ENCODE measurements at places on chromosomes 11 and 22.
A peak's percentile ranks its signal among the peaks of the same experiment; 100 is the strongest.

DNA sequence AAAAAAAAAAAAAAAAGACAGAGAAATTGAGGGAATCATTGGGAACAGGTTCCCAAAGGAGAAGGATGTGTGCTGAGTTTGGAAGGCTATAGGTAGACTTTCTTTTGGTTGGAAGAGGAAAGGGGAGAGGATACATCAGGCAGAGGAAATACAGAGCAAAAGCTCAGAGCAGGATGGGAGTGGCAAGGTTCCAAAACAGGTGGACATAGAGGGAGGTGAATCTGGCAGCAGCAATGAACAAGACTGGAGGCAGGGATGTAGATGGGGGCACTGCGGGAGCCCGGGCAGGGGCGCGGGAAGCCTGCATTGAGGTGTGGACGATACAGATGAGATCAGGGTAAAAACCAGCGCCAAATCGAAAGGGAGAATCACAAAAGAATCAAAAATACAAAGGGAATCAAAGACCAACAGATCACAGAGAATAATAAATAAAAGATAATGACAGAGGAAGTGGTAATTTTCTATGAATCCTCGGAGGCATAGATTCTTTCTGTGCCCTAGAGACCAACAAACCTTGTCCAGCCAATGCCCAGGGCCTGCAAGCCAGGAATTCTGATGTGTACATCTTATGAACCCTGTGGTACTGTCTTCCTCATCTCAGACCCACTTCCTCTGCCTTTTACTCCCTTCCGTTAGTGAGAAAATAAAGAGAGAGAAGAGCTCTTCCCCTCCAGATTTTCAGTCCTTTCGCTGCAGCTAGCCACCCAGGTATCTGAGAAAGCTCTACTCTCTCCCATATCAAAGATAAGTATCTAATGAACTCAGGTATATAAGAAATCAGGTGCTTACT is 70.3 kb downstream of the SLC1A2 start:
- DNase-seq = no peak

DNA sequence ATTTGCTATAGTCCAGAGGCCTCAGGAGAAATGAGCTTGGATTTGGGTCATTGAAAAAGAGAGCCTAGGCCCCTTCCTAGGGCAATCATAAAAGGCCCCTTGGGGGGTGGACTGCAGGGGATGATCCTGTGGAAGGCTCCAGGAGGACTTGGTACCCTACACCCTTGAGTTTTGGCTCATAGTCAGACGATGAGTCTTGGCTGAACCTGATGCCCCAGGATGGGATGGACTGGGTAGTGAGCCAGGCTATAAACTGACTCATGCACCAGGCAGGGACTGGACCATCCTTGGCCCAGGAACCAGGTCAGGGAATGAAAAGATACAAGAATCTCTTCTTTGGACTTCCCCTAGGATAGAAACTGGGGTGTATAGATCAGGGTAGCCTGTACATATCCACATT is 54.2 kb downstream of the NAV2 start:
- DNase-seq = no peak

DNA sequence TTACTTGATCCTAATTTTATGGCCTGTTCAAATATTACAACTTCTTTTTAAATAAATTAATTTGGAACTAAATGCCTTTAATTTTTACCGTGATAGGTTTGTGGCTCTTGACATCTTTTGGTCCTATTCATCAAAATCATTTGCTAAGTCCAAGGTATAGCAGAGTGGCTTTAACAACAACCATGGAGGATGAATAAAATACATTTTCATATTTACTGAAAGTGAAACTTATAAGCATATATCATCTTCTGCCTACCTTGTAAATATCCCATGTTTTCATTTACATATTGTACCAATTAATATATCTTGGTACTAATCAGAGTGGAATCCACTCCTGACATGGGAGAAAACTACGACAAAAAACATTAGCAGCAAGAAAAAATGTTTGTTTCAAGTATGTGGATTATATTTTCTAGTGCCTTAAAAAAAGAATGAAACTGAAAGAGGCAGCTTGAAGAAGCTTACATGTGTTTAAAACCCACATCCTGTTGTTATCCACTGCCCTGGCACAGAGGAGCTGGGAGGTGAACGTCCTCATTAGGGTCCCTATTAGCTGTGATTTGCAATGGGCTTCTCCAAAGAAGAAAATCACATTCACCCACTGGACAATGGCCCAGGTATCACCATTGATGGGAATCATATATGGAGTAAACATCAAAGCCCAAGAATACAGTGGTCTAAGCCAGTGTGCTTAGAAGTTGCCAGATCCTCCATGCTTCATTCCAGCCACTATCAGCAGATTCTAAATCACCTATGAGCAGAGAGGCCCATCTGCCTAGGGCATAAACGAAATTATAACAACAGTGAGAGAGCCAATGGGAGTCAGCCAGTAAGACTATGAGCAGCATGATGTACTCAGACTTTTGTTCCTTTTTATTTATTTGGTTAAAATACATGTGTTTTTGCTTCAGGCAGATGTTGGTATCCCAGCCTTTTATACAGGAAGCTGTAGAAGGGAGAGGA is 84.7 kb downstream of the MAML2 start:
- no peak for DNase-seq

DNA sequence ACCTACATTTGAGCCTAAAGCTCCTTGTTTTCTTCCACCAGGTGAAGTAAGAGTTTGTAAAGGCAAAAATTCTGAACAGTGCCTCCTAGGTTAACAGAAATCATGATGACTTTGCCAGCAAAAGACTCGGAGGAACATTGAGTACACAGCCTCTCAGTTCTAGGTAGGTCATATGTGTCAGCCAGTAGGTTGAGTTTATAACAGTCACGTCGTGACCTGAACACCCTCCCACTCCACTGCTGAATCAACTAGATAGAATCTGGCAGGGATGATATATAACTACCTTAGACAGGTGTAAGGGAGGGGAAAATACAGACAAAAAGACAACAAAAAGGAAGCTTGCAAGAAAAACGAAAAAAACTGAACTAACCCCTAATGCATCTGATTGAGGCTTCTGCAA is 12.8 kb upstream of the ASPHD2 start:
- no peak for DNase-seq

DNA sequence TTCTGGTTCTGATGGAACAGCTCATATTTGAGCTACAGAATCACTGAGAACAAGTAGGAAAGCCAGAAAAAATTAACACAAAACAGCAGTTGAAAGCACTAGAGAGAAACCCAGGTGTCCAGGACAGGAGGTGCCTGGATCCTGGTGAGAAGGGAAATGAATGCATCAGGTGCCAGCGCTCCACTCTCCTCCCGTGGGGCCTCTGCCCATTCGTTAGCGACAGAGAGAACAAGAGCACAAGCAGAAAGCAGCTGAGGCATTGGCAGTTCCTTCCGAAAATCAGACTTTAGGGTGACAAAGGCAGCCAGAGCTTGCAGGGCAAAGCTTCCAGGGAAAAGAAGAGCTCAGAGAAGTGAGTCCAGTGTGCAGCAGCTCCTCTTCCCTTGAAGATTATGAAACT is 20.0 kb upstream of the KRTAP5-7 start:
- peak; percentile 22 for DNase-seq

- DNase-seq = no peak
Measured at GRCh38 chr11:1913271-1914060, 6.0 kb upstream of the TNNT3 start.

DNA sequence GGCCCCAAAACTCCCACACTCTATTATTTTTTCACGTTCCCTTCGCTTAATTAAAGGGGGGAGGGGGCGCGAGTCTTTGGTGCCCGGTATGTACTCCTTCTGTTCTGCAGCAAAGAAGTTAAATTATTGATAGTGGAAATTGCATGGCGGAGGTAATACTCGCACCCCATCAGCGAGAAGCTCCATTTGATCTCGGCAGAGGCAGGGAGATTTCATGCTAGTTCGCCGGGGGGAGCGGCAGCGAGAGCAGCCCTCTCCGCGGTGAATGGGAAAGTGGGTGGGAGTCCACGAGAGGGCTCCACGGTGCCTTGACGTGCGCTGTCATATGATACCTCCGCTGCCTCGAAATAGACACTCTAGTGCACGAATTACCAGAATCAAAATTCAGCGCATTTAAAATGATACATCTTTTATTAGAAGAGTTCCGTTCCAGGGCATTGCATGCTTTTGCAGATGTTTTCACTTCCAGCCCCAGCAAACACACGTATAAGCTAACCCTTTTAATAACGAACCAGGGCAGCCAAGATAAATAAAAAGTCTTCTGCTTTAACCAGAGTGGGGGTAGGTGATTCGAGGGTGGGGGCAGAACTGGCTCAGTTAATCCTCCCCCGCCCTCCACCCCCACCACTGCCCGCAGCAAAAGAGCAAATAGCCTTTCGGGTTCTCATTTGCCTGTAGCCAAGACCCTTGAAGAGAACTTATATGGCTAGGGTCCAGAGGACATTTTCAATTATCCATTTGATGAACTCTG is 1.3 kb upstream of the BDNF start:
- no peak for DNase-seq

DNA sequence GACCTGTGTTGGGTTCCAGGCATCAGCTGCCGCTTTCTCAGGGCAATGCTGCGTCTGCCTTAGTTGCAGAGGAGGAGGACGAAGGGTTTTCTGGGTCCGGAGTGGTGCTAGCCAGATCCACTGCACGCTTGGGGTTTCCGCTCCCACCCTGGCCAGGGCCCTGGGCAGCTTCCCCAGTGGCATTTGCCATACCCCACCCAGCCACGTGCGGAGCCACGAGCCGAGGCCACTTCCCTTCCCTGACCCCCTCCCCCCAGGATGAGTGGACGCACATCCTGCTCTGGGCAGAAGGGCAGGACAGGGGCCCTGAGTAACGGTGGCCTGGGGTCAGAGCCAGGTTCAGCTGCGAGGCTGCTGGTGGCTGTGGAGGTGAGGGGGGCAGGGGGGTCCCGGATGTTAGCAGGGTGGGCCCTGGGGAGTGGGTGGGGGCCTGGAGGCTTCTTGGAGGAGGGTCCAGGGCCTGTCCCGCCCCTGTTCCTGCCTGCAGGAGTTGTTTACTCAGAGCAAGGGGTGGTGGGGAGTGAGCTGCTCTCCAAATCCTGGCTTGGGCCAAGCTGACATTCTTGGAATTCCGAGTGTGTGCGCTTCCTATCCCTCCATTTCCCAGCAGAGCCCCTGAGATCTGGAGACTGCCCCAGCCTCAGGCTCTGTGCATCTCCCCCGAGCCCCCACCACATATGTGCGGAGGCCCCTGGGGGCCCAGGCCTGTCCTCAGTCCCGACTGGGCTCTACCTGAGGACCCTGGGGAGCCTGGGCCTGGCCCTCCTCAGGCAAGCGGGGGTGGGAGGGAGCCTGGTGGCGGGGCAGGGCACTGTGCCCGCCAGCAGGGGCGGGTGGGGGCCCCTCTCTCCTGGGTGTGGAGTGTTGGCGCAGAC is 1.4 kb downstream of the TSPAN4 start:
- peak; percentile 96 for DNase-seq

- DNase-seq = no peak
Measured at GRCh38 chr11:45772986-45773785, 31.8 kb upstream of the SLC35C1 start.

DNA sequence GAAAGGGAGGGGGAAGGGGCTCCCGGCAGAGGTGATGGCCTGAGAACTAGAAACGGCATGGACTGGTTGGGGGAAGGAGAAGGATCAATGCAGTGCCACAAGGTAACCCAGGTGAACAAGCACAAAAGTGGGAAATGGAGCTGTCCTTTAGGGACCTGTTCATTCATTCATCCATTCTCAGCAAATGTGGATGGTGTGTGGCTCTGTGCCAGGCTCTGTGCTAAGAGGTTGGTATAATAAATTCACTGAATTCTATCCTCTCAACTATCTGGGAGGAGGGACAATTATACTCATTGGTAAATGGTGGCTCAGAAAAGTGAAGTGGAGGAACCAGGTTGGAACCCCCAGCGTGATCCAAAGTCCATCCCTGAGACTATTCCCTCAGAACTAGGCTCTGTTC is 18.6 kb upstream of the ARAP1 start:
- DNase-seq = no peak

DNA sequence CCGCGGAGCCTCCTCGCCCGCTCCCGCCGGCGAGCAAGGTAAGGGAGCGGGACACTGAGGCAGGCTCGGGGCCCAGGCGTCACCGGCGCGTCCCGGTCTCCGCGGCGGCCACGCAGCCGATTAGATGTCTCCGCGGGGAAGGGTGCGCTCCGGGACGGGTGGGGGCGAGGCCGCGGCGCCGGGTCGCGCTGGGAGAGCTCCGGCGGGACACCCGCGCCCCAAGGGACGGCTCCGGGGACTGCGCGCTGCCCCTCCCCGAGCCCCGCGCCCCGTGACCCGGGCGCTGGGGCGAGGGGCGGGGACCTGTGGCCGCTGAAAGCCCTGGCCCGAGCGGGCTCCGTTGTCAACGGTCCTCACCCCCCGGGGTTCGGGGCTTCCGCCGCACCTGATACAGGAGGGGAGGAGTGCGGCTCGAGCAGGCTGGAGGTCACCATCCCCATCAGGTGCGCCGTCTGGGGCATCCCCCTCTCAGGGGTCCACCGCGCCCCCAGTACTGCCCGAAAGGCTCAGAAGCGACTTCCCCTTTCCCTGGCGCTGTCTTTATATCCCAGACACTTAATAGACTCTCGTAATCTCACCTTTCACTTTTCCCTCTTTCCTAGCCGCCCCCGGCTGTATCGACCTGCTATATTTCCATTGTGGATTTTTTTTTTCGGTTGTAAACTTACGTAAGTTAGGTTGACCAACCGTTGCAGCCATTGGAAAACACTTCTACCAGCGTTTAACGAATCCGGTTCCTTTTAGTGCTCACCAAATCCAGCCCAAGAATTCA is 573 bp downstream of the PPFIA1 start:
- DNase-seq = peak; percentile 66

DNA sequence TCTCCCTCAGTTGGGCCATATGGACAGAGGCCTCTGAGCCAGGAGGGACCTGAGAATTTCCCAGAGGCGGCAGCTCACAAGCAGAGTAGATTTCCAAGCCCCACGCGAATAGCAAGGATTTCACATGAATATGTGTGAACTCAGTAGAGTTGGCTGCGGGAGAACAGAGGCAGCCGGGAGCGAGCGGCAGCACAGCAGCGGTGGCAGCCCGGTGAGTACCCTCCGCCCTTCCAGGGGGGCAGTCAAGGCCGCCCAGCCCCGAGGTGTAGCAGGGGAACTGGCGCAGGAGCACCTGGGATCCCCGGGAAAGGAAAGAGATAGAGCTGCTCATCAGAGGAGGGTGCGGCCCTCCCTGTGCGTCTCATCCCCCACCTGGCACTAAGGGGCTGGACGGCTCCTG is 8.4 kb upstream of the MS4A15 start:
- DNase-seq = no peak

DNA sequence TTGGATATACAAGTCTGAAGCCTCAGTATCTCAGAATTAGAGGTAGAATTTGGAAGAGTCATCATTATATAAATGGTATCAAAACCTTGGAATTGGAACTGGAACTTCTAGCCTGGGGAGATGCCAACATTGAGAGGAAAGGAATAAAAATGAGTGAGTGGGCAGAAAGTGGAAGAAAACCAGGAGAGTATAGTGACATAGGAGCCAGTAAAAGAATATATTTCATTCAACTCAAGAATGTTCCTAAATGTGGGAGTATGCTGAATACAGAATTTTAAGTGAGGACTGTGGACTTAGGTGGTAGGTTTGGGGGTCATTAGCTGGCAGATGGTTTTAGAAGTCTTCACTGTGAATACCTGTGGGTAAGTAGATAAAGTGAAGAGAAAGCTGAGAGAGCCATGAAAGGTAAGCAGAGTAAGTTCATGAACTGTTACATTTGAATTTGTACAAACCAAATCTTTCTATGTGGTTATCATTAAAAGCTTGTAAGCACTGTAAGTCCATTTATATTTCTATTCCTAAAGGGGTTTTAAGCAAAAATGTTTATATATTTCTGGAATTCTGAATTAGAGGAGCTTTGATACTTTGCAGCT is 60.2 kb downstream of the PDHX start:
- no peak for DNase-seq

GRCh38 chr11:125343086-125343717 is 152.9 kb downstream of the FEZ1 start:
- no peak for DNase-seq

All from sciatic nerve (tissue), 2 donors.